ENCODE measurements at places on chromosomes 5 and 9. TPM values are rescaled to one million over a fixed set of nuclear protein-coding genes. Genes with fewer than 3 reads are reported as not detected.

The PDE6A gene
- 0.05 TPM for total RNA-seq

The TRAF1 gene
- total RNA-seq, result 4.5 TPM

The HRCT1 gene
- 0.42 TPM for total RNA-seq

The CERCAM gene
- total RNA-seq, result 50.3 TPM

The PCDHB16 gene
- 3.3 TPM for total RNA-seq

The GABRA1 gene
- total RNA-seq, result 0.21 TPM

The PCDHB13 gene
- total RNA-seq, result 5.9 TPM

The PDE4D gene
- total RNA-seq, result 253 TPM

The DPYSL3 gene
- 254 TPM for total RNA-seq

The SELENOP gene
- total RNA-seq, result 433 TPM

The OLFM1 gene
- total RNA-seq, result 21.8 TPM

The BRD3OS gene
- total RNA-seq, result 10.2 TPM

Measured in urinary bladder (tissue), 4 donors.